ENCODE measurements at places on chromosomes 2 and 18. TPM values are rescaled to one million over a fixed set of nuclear protein-coding genes. Genes with fewer than 3 reads are reported as not detected.

Gene GPR35
- total RNA-seq = not detected

Gene CCDC68
- 4.9 TPM for total RNA-seq

Gene LRP2
- total RNA-seq = not detected

Gene IL1RN
- 16.9 TPM for total RNA-seq

Gene GALR1
- not detected for total RNA-seq

Gene MYO7B
- total RNA-seq = not detected

Gene GIGYF2
- total RNA-seq = 22.8 TPM

Gene CIDEA
- total RNA-seq = 3.9 TPM

Gene SFTPB
- total RNA-seq = not detected

Gene HTR2B
- total RNA-seq = not detected

Gene STAT1
- 32.1 TPM for total RNA-seq

Gene ALPP
- total RNA-seq = not detected

Gene PDE1A
- total RNA-seq = not detected

Gene UGT1A4
- total RNA-seq = not detected

Gene PLCD4
- 16.5 TPM for total RNA-seq

Gene IL36A
- not detected for total RNA-seq

Gene CPSF3
- 30.9 TPM for total RNA-seq

Gene IL1RL1
- total RNA-seq = 4.3 TPM

Gene CXCR1
- total RNA-seq = 0.11 TPM

Gene EML6
- total RNA-seq = 0.04 TPM

Gene CDH2
- 0.08 TPM for total RNA-seq

Gene CPLX4
- total RNA-seq = not detected

Gene CDH20
- total RNA-seq = not detected

Gene SCN2A
- 0.42 TPM for total RNA-seq

Gene VWA3B
- total RNA-seq = 0.08 TPM
